Uterus (tissue), 4 donors: ENCODE measurements at places on chromosomes 3 and 15.

GRCh38 chr15:88629071-88629470, 7.9 kb downstream of the AEN start:
- DNase-seq, result no peak

- DNase-seq, result no peak
These were observed 42.9 kb downstream of the IGSF11 start for GRCh38 chr3:118991775-118992174.

- no peak for DNase-seq
These were observed 102.0 kb upstream of the CLSTN2 start for GRCh38 chr3:139832998-139833397.

- no peak for DNase-seq
These were observed 30.5 kb downstream of the MINDY4B start for GRCh38 chr3:150874666-150875219.

GRCh38 chr3:49556500-49557275, 2.4 kb downstream of the BSN start:
- no peak for DNase-seq

- no peak for DNase-seq
These were observed 3.7 kb upstream of the SLC41A3 start for GRCh38 chr3:126087552-126088175.
